Coronary artery (tissue), 2 donors: ENCODE measurements at places on chromosomes 12 and 14.

- DNase-seq, result no peak
These were observed 61.7 kb downstream of the PPP1R12A start for GRCh38 chr12:79873201-79873600.

DNA sequence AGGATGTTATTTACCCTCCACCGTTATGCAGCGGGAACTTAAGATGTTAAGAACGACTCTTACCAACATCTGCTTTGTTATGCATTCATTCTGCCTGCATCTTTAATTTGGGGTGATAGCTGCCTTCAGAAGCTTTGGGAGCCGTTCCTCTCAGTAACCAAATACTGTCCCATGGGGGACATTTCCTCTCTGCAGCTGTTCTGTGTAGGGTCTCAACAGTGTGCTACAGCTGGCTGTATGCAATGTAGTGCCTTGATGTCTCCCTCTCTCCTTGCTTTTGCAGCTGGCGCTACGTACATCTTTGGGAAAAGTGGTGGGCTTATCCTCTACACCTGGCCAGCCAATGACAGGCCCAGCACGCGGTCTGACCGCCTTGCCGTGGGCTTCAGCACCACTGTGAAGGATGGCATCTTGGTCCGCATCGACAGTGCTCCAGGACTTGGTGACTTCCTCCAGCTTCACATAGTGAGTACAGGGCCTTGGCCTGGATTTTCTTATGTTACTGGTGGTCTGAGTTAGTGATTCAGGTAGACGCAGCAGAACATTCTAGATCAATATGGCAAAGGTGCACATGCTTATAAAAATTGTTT lies 744.3 kb downstream of the DIO2 start:
- no peak for DNase-seq

- no peak for DNase-seq
These were observed 187.4 kb downstream of the LRIG3 start for GRCh38 chr12:58732894-58733293.

DNA sequence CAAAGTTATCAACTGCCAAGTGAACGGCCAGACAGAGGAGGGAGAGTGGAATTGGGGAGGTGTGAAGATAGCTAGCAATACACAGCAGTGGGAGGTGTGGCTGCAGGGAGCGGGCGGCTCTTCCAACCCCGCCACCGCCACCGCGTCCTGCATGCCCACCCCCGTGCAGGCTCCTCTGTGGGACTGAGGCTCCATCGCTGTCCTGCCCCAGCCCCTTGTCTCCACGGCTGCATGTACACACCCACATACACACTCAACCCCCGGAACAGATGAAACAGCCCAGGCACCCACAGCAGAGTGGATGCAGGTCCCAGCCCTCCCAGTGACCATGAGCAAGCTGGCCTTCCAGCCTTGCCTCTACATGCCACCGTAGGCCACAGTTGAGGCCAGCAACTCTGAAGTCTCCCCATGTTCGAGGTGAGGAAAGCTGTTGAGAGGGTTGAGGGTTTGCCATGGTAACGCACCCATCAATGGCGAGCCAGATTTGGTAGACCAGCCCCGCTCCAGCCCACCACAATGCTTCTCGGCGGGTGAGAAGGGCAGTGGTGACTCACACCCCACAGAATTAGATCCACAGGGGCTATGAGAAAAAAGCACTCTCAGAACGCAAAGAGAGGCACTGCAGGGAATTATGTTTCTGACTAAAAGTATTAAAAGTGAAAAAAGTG lies 39.3 kb downstream of the PITPNM2 start:
- no peak for DNase-seq

GRCh38 chr14:51185180-51185579 lies 54.9 kb upstream of the TMX1 start:
- no peak for DNase-seq

DNA sequence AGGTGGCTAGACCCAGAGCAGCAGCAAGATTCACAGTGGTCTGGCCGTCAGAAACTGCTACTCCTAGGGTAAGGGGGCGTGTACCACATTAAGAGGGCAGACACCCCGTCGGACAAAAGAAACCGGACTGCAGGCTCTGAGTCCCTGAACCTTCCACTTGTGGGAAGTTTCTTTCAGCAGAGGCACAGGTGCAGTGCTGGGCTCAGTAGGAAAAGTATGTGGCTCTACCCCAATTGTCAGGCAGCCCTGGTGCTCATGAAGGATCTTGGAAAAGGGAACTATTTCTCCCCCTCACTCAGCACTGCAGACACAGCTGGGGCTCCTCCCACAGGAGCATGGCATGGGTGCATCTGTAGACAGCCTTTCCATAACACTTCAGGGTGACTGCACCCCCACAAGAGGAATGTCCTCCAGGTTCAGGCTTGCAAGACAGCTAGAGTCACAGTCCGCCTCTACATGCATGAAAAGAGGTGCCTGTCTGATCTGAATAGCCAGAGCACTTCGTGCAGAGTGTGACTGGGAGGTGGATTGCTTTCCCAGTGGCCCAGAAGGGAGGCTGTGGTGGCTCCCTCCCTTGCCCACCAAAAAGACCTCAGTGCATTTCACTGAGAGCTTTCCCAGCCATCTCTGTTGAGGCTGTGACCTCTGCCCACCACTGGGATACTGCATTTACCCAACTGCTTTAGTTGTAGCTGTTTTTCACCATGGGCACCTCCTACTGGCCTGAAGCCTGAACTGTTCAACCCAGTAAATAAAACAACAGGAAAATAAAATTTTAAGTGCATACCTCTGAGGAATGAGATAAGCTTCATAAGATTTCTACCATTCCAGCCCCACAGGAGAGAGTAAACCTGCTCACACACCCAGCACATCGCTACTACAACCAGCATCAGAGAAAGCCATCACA lies 14.2 kb downstream of the CEP128 start:
- DNase-seq, result no peak

- DNase-seq, result no peak
These were observed 330.5 kb downstream of the PAWR start for GRCh38 chr12:79360286-79360685.
